ENCODE measurements at places on chromosomes 6 and 20.

DNA sequence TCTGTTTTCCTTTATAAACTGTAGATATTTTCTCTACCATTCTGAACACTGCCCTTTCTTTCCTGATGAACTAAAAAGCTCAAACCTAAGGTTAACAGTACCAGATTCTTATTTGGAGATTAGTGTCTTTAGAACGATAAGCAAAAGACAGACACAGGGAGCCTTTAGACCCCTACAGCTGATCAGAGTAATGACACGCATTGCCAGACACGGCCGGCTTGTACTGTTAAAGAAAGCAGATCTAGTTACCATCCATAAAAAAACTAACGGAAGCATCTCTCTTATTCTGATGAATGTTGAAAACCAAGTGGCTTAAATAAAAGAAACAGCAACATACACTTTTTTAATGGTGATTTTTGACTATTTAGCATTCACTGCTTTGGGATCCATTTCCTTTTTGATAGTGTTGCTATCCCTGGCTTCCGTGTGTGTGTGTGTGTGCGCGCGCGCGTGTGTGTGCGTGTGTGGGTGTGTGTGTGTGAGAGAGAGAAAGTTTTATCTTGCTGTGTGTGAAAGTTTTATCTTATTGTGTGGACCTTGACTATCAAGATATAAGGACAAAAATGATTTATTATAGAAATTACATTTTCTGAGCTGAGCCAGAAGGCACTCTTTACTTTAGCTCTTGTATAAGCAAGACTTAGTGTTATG is 95.6 kb upstream of the SLC35B3 start:
- no peak for DNase-seq

DNA sequence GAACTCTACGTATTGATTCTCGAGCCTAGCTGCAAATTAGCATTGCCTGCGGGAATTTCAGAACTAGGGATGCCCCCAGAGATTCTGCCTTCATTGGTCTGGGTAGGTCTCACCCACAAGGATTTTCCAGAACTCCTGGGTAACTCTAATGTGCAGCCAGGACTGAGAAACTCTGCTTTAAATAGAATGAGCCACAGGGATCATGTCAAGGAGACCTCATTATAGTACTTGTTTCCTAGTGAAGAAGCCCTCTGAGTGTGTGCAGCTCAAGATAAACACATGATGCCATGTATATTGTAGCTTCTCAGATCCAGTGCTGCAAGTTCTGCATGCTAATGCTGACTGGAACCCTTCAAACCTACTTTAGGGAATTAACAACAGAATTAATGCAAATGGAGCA is 179.2 kb downstream of the PHACTR1 start:
- DNase-seq: no peak

DNA sequence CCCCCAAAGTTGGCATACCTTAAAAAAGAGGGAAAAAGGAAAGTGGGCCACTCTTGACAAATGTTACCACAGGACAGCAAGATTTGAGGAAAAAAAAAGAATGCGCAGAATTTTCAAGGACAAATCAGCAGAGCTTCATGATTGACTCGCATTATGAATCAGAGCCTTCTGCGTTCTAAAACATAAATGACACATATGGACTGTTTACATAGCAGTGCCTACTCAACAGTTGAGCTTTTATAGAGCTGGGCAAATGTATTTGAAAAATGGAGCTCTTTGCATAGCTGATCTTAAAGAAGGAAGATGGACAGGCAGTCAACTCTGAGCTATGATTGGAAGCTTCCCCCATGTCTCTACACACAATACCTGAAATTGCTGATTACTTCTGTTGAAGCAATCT is 213.2 kb upstream of the NT5E start:
- DNase-seq: no peak

DNA sequence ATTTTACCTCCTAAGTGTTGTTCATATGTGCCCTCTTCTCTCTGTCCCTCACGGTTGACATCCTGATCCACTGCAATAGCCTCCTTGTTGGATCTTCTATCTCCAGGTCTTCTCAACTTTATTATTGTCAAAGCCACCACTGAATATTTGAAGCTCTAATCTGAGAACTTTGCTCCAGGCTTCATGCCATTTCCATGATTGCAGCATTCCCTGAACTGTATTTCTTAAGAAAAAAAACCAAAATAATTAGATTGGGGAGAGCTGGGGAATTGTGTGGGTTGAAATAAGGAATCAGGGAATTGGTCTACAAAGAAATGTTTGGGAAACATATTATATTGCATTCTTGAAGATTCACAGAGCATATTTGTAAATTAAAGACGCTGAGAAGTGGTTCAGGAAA is 2.5 kb upstream of the STX7 start:
- DNase-seq: no peak

DNA sequence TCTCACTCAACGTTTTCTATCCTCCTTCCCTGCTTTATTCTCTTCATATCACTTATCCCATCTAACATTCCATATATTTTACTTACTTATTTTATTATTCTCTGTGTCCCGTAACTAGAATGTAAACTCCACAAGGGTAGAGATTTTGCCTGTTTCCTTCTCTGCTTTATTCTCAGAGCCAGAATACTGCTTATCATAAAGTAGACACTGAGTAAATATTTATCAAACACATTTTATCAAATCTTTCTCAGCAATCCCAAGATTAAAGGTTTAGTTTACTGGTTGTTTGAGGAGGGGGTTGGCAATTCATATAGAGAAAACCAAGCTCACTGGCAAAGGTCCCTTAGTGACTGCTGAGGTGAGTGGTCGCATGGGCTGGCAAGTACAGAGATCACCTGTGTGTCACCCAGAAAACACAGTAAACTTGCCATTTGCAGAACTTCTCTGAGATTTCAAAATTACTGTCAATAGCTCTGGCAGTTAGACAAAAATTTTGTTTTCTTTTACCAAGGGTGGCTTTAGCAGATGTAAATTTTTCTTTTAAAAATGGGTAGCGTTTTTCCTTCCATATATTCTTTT is 662.4 kb downstream of the UTRN start:
- no peak for DNase-seq

DNA sequence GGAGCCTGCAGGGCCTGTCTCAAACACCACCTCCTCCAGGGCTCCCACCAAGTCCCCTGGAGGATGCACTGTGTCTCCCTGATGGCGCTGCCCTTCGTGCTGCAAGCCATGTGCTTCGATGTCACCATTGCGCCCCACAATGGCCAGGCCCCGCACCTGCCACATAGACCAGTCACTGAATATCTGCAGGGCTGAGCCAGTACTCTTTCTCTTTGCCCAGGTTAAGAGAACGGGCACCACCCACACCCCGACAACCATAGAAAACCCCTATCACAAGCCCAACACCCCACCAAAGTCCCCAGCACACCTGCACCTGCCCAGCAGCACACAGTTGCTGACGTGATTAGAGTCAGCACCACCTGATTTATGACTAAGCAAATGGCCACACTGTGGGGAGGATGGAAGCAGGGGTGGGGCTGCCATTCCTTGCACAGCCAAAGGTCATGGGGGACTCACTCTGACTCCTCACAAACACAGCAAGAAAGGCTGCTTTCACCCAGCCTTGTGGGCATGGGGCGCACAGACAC is 104.3 kb downstream of the SLC23A2 start:
- DNase-seq: no peak

GRCh38 chr20:43243672-43244269 is 54.1 kb upstream of the PTPRT start:
- no peak for DNase-seq

- no peak for DNase-seq
These were observed 40.6 kb downstream of the LYRM2 start for GRCh38 chr6:89597988-89598387.

GRCh38 chr6:17161076-17161475 is 59.2 kb downstream of the STMND1 start:
- no peak for DNase-seq

GRCh38 chr6:134702279-134702678 is 247.6 kb downstream of the ALDH8A1 start:
- no peak for DNase-seq

DNA sequence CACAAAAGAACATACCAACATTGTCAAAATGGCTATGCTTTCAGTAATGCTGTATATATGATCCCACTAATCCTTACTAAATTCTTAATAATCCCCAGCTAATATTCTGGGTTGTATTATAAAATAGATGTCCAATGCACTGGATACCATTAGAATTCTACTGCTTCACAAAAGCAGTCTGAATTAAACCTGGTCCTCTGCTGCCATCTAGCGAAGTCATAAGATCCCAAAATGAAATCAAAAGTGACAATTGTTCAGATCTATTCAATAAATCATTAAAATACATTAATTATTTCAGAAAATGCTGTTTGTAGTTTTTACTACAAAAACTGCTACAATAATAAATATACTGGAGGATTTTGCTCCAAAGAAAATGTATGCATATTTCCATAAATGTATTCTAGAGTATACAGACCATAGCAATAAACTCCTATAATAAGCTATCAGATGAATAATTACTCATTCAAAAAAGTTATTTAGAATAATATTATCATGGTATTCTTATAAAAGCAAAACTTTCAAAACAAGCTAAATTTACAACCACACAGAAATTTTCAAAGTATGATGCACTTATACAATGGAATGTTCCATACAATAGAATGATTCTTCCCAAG is 92.6 kb downstream of the RNGTT start:
- peak; percentile 39 for DNase-seq

All from GM12878 (cell line).